ENCODE measurements at places on chromosomes 12 and 14.

DNA sequence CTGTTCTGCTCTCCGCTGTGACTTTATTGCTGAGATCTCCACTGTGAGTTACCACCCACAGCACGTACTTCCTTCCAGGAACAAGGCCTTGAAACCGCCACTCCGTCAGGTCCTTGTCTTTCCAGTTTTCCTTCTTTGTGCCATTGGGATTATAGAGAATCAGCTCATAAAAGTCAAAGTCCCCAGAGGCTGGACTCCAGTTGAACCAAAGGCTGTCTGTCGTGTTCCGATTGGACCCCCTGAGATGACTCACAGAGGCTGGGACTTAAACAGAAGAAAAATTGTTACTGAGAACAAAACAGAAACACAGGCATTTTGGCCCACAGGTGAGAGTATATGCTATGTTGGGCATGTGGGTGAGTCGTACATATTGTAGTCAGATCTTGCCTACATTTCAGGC lies 76.6 kb downstream of the PTPRB start:
- DNase-seq = no peak

DNA sequence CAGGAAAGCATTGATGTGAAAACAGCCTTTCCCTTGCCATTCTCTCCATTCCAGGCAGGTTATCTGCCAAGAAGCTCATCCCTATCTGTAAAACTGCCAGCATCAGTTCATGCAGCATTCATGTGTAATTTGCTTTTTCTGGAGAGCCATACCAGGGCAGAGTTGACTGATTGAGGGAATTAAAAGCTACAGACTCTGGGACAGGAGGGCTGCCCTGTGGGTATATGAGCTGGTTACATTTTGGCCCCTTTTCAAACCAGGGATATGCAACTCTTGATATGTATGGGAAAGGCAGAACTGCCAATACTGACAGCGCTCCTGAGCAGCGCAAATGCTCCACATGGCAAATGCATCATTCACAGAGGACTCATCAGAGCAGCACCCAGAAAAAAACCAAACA lies 53.7 kb downstream of the SYT1 start:
- DNase-seq = no peak

DNA sequence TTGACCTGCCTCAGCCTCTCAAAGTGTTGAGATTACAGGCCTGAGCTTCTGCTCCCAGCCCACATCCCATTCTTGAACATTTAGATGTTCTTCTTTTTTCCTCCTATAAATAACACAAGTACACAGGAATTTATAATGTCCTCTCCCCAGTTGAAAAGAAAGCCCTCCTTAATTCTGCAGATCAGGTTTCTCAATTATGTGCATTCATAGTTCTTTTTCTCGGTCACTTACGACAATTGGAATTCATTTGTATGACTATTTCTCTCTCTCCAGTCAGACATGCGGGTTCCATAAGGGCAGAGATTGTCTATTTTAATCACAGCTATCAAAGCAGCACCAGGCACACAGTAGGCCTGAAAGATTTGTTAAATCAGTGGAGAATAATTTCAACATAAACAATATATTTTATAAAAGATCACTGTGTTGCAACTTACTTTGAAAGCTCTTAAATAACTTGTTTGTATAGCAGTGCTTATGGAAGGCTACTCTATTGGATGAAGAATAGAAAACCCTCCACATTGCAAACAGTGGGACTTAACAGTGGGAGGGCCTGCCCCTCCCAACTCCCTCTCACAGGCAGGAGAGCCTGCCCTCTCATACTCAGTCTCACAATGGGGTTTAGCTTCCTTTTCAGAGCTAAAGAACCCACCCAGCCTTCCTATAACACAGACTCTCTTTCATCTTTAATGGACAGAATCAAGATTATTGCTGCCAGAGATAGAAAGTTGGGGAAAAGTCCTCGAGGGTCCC lies 84.1 kb upstream of the TRAF3 start:
- DNase-seq = no peak

DNA sequence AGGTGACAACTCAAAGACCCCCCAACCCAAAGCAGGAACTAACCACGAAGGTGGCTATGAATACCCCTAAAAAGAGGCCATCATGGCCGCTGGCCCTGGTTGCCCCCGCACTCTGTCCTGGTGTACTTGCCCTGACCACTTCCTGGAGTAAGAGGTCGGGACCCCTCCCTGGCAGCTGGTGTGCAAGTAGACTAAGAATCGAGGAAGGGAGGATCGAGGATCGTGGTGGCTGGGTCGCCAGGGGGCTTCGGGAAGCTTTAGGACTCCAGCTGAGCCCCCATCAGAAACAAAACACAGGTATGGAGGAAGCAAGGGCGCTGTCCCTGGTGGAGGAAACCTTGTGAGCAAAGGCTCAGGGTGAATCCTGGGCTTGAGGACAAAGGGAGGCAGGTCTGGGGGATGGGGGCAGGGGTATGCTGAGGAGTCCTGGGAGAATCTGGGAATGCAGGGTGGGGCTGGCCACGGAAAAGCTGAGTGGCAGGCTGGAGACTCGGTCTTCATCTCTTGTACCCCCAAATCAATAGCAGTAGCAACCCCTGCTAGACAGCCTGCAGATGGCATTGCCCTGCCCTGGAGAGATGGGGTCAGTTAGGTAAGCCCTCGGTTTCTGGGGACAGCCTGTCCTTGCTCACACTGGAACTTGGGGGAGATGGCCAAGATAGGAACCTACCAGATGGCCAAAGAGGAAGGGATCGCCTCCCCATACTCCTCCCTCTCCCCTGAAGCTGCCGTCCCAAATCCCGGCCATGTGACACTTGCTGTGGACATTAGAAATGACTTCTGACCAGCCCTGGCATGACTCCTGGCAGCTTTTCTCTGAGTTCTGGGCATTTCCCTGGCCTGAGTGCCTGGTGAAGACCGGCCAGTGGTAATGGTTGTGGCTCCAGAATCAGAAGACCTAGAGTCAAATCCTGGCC lies 45.3 kb upstream of the ESRRB start:
- no peak for DNase-seq

DNA sequence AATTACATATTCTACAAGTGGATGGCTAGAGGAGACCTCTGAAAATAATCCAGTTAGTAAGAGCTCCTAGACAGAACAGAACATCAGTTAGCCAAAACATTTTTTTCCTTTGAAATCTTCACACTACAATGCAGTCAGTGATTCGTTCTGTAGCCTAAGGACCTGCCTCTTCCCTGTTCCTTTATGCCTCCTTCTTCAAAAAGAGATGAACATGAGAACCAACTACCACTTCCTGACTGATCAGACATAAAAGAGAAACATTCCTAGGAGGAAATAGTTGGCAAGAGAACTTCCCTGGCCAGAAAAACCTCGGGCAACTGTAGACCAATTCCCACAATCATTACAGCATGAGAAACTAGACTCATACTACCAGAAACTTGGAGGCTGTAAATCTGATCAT lies 29.4 kb downstream of the ITPR2 start:
- DNase-seq = peak; percentile 37

DNA sequence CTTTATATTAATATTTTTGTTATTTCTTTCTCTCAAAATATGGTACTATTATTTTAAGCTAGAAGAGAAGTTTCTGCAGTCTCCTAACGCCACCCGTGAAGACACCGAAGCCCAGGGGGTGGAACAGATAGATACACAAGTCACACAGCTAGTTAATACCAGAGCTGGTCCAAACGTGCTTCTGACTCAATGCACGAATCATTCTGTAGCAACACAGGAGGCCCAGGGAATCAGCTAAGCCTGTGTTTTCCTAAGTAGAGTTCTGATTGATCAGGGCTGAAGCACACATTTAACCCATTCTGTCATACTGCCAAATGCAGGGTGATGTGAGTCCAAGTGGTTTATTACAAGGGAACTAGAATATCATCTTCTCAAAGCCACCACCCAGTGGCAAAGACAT lies 116.9 kb upstream of the PWP1 start:
- DNase-seq = no peak

- no peak for DNase-seq
Observed at GRCh38 chr14:95150910-95151309, 6.4 kb downstream of the DICER1 start.

GRCh38 chr12:49538510-49539403 lies at the start of gene KCNH3:
Gene KCNH3, plus strand, starts transcription at chr12:49539030. Its CDS starts 387 bp downstream, at chr12:49539417.
- DNase-seq = no peak

DNA sequence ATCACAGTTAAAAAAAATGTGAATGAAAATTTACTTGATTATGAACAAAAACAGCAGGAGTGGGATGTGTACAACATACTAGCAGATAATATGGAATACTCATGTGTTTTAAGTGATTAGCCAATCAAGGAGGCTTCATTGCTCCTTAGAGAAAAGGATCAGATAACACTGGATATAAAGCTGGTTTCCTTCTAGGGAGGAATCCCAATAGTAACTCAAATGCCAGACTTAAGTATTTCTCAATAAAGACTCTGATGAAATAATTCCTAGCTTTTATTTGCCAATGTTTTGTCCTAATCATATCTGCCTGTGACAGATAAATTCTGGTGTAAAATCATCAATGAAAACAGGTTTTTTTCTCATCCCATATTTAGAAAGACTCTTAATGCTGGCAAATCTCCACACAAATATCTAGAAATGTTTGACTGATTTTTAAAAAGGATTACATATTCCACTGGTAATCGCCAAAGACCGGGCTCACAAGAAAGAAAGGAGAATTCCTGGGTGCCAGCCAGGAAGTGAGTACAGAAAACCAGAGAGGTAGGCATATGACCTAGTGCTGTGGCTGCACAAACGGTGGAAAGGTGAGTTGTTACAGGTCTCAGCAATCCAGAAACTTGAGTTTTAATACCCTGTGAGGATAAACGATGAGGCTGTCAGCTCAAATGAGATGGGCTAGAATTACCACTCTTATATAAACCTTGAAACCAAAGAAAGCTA lies 108.6 kb upstream of the TTC7B start:
- no peak for DNase-seq

- no peak for DNase-seq
Observed at GRCh38 chr14:21192875-21193535, 37.1 kb upstream of the OR5AU1 start.

DNA sequence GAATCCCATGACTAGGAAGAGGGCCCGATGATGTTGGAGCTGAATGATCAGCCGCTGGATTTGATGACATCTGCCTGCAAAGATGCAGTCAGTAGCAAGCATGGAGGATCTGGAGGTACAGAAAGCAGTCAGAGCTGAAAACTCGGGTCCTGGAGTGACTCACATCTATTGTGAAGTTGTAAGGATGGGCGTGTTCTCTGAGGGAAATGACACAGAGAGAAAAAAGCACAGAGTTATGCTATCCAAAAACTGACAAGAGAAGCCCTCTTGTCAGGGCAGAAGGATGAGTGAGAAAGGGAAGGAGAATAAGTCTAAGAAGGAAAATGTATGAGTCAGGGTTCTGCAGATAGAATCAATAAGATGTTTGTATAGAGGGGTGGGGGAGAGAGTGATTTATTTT lies 380.4 kb upstream of the CCDC196 start:
- DNase-seq = peak; percentile 1

DNA sequence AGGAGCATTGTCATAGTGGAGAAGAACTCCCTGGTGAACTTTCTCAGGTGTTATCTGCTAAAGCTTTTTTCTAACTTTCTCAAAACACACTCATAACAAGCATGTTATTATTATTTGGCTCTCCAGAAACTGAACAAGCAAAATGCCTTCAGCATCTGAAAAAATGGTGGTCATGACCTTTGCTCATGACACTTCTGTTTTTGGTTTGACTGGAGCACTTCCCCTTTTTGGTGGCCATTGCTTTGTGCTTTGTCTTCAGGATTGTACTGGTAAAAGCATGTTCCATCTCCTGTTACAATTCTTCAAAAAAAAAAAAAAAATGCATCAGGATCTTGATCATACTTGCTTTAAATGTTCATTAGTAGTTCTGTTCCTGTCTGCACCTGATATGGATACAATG lies 1241.6 kb upstream of the USP15 start:
- no peak for DNase-seq

DNA sequence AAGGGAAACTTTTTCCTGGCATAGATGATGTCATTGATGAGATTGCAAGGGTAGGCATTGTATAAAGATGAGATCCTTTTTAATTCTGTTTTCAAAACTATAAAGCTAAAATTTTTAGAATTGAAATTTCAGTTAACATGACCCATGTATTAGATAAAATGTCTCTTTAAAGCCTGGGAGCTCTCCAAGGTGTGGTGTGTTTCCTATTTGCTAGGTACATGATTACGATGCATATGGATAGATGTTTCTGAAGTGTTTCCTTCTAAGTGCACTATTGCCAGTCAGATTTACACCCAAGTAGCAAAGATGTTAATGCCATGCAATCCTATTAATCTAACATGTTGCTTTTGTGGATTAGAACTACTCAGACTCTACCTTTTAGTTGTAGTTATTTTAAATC lies 834.7 kb downstream of the DIO2 start:
- no peak for DNase-seq

GRCh38 chr14:23381871-23382270 lies 5.0 kb downstream of the CMTM5 start:
- no peak for DNase-seq

- no peak for DNase-seq
Observed at GRCh38 chr14:106436310-106436905, 910.0 kb downstream of the TMEM121 start.

DNA sequence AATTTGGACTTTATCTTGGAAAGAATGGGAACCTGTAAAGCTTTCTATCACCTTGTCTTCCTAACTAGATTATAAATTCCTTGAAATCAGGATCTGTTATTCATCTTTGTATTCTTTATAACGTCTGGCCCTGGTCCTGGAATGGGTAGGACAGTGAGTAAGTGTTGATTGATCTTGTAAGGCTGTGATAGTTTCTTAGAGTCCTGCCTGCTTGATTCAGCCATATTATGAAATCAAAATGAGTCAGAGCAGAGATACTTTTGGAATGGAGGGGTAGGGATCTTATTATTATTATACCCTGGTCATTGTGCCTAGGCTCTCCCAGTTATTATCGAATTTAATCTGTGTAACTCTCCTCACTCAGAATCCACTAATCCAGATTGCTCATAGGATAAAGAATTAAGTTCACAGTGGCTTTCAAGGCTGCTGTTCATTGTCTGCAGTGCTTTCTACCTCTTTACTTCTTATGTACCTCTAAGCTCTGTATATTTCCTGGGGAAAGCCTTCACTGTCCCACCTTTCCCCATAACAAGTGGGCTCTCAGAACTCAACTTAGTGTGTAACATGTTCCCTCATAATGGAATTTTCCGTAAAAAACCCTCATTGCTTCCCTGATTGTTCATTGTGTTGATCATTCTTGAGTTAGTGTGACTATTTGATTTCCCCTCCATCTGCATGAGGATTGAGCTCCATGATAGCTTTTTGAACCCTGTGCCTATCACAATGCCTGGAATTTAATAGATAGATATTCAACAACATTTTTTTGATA lies 93.3 kb downstream of the DAAM1 start:
- DNase-seq = no peak

DNA sequence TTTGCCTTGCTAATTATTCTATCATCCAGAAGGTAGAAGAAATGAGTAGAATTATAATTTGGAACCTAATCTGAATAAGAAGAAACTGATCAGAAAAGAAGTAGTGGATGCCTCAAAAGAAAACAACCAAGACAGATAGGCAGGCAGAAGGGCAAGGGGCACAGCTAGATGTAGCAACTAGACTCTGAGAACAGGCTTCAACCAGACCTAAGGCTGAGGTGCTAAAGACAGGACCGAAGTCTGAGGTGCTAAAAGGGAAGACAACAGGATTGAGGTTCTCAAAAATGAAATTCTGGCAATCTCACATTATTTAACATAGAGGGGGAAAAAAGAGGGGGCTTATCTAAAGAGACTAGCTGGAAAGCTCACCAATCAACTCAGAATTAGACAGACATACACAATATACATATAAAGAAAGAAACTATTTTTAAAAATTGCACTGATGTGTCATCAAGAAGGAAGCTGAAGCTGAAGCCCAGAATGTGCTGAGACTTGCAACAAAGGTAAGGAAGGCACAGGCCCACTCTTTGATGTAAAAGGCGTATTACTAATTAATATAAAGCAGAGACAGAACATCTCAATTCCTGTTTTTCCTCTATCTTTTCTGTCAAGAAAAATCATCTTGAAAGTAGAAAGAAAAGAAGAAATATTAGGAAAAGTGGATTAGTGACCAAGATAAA lies 43.8 kb upstream of the CSRNP2 start:
- DNase-seq = no peak

All from kidney epithelial cell (primary cell).